K562 (cell line): ENCODE measurements at places on chromosomes 12 and 14. TPM values are rescaled to one million over a fixed set of nuclear protein-coding genes. Genes with fewer than 3 reads are reported as not detected.
A peak's percentile ranks its signal among the peaks of the same experiment; 100 is the strongest.

GRCh38 chr12:124389725-124390441, 95.0 kb downstream of the RFLNA start:
- peaks cover 4% of the 10 kb centered on the region for H3K4me1 ChIP-seq
- H3K27ac ChIP-seq = no peak overlapping the region
- no peak for DNase-seq
- H3K4me3 ChIP-seq = no peak overlapping the region

- peak overlapping the region; percentile 37; the same call in 1 of the 3 replicates for H3K27ac ChIP-seq
- H3K36me3 ChIP-seq = peaks cover 16% of the 10 kb centered on the region
- peak; percentile 33 for DNase-seq
- H3K4me3 ChIP-seq = no peak overlapping the region
These were observed 25.4 kb downstream of the ATG14 start for GRCh38 chr14:55386037-55386808.

DNA sequence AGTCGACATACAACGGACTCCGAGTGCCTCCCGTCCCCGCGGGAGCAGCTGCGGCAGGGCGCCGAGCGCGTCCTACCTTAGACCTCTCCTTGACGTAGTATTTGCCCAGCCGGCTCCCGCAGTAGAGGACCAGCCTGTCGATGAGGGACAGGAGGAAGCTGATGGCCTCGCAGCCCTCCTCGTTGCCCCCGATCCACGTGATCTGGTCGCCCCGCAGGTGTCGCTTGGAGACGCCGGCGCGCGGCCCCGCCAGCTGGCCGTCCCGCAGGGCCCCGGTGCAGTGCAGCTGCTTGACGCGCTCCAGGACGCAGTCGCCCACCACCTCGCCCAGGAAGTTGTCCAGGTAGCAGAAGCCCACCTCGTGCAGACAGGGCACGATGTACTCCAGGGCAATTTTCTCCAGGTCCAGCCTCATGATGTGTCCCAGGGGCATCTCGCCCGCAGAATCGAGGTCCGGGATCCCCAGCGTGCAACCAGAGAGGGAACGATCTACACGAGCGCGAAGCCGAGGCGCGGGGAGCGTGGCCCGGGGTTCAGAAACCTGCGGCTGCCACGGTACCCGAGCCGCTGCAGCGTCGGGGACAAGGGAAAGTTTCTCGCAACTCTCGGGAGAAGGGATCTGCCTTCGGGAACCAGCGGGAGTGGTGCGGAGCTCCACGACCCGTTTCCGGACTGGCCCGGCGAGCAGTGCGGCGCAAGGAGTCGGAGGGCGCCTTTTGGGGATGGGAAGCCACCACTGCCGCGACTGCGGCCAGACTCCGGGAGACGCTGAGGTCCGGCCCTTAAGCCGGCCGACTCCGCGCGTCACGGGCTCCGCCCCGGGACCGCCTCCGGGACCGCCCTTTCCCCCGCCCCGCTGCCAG, at the start of gene EGLN3:
Gene EGLN3, minus strand, starts transcription at position 755 of the 863 bp plus-strand sequence. Its CDS starts 322 bp downstream, at position 433.
- peak; percentile 85 for DNase-seq
- H3K4me3 ChIP-seq = peak within 1 kb of the TSS; percentile 60
- peaks cover 13% of the 10 kb centered on the region for H3K4me1 ChIP-seq

Gene PLBD1
- polyA plus RNA-seq = 20.6 and 23.3 TPM in 2 replicates
